ENCODE measurements at places on chromosomes 4 and X.

DNA sequence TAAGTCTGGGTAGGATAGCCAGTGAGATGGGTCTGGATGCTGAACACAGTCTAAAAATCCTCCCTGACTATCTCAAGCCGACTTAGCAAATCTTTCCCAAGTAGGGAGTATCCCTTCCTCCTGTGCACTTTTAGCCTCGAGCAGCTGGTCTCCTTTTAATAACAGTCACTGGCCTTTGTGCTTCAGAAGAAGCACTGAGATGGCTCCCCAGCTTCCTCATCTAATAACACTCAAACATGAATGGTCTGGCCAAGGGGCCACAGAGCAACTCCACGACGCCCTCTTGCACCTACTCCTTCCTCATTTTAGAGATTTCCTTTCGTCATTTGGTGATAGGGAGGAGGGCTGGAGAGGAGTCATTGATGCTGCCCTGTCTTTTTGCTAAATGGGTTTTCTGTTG is 78.8 kb upstream of the TMEM150C start:
- DNase-seq = no peak

DNA sequence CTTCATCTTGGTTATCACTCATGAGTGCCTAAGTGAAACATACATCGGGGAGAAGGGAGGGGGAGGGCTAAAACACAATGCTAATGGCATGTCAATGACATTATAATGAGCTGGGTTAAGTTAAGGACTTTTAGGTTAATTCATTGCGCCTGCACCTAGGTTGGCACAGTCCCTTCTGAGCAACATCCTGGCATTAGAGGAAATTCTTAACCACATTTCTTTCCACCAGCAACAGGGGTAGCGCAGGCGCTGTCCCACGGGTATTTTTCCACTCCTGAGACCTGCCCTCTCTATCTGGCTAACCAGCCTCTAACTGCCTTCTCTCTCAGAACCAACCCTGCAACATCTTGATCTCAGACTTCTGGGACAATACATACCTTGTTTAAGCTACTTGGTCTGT is 39.0 kb upstream of the PROM1 start:
- DNase-seq = no peak

DNA sequence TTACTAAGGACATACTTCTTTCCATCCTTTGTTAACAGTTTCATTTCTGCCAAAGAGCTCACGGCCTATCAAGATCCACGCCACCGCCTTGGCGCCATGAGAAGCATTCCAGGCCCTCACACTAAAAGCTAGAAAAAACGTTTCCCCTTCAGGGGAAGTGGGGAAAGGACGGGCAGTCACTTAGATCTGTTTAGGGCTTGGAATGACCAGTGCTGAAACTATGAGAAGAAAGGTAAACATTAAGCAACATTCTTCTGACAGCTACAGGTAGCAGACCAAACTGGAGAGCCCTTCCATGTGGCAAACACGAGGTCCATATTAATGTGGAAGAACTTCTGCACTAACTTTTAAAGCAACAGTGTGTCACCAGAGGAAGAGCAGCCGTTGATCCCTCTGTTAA is 146.7 kb downstream of the SH3KBP1 start:
- DNase-seq = no peak

DNA sequence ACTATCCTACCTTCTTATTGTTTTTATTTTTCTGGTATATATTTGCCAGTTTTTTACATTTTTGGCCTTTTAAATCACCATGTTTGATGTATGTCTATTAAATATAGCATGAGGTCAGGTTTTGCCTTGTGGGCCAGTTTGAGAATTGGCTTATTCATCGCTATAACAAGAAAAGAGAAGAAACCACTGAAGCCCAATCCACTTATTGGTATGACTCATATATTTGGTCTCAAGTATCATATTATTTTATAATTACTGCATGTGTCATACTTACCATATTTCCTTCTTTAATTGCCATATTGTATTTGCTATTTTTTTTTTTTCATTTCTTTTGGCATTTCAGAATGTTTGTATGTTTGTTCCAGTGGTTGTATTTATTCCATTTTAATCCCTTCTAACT is 99.3 kb downstream of the IRF2 start:
- DNase-seq = no peak

DNA sequence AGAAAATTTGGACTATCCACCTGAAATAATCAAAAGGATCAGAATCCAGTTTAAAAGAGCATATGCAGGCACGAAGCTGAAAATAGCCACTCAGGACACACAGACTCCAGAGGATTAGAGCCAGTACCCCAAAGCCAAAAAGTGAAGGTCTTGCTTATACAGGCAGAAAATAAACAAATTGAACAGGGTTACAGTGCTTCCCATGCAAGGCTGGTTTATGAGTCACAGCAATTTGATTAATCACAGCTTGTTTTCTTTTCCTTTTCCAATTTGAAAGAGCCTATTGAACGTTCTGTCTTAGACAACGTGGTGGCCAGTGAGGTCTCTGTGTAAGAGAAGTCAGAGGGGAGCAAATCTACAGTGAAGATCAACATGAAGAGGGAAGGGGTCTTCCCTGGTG is 10.2 kb downstream of the HGFAC start:
- no peak for DNase-seq

DNA sequence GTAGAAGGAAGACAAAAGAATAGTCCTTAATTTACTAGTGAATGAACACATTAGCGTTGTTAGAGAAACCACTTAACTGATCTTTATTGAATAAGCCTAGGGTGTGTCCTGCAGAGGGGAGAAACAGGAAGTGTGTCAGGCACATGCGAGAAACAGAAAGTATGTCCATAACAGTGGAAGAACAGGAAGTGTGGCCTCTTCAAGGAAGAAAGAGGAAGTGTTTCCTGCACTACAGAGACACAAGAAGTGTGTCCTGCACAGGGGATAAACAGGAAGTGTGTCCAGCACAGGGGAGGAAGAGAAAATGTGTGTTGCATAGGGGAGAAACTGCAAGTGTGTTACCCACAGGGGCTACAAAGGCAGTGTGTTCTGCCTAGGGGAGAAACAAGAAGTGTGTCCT is 539.6 kb upstream of the PRKX start:
- DNase-seq = no peak

DNA sequence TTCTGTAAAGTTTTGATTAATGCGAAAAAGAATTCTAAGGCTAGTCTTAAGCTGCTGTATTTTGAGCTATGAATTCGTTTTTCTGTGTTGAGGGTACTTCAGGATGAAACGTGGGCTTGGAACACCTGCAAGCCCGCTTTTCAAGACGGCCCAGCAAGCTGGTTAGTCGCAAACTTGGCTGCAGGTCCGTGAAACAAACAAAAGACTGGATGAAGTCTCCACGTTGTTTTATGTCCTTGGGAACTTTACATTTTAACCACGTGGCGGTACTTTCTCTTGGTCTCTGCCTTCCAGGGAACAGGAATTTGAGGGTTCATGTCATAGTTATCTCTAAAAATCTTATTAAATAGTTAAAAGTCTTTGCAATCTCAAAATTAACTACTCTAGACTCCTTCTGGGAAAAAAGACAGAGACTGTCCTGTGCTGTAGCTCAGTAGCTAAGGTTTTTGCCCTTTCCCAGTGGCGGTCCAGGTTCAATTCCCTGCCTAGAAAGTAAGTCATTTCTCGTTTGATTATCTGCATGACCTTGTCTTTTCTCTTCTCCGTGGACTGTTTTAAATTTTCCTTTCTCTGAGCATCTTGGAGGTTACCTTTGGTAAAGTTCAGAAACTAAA is 21.0 kb downstream of the TENM3 start:
- no peak for DNase-seq

- DNase-seq = no peak
These were observed 48.6 kb upstream of the GYPA start for GRCh38 chr4:144189121-144189520.

DNA sequence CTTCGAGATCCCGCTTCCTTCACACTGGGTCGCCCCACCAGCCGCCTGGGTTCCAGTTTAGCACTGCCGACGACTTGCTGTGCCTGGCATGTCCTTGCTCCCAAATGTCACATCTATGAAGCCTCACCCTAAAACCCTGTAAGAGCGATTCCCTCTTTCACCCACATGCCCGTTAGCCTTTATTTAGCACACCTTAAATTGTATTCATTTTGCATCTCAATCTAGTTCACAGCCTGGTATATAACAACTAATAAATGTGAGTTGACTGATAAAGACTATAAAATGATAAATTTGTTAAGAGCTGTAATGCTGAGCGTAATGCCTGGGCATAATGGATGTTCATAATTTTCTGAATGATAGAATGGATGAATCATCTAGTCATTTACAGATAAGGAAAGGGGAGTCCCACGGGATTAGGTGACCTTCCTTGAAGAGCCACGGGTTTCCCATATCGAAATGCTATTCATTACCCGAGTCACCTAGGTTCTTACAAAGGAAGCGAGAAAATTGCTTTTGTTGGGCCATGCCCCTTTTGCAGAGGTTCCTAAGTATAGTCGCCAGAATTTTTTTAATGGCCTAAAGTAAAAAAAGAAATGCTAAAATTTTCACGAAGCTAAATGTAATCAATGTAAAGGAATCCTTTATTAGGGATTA is 1.1 kb upstream of the AP1S2 start:
- peak; percentile 6 for DNase-seq

- no peak for DNase-seq
These were observed 103.5 kb upstream of the SRD5A3 start for GRCh38 chr4:55242506-55242905.

DNA sequence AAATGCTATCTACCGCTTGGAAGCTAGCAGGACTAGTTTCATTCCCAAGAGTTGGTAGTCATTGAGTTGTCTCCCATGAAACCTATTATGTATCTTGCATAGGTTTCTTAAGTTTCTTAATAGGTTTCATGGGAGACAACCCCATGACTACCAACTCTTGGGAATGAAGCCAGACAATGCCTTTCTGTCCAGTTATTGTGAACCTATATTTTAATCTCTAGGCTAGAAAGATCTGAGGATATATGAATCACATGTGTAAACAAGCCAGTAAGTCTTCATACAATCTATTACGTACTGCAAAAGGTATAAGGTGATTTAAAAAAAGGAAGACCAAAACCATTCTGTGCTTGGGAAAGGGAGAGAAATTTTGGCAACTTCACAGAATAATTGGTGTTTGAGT is 162.6 kb downstream of the INPP4B start:
- no peak for DNase-seq

DNA sequence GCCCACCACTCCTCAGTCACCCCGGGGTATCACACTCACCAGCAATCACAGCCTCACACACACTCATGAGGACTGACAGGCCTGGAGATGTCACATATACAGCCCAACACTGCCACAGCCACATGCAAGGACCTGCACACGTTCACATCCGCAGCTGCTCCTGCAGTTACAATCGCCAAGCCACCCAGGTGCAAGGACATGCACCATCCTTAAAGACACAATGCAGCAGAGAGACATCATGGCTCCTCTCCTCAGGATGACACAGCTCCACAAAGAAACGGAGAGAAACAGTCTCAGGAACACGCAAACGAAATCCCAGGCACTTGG is 1.1 kb downstream of the PCSK1N start:
- DNase-seq = no peak

DNA sequence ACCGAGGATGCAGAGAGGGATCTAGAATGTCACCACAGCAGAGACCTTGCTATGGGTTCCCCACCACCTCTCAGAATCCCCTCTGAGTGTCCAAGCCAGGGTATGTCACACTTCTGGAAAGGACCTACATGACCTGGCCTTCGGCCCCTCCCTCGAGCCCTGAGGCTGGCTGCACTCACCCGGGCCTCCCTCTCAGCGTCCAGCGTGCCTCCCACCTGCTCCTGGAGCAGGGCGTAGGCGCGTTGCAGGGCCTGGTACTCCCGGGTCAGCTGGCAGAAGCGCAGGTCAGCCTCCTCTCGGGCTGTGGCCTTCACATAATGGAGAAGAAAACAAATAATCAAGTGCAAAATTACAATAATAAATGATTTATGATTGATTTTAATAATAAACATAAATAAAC is 43.9 kb upstream of the C4orf50 start:
- DNase-seq = no peak

DNA sequence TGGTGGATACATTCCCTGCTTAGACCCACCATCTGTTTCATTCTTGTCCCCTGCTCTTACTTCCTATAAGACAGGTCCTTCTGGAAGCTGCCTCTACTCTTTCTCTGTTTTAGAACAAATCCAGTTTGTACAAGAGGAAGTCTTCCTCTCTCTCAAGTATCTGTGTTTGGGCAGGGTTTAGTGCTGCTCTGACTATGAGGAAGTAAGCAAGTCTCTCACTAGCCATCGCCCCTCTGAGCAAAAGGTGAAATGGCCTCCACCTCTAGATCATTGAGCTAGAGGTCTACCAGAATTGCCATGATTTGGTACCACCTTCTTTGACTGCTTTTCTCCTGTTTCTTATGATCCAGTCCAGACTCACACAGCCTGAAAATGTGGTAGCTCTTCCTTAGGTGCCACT is 8.4 kb downstream of the BTK start:
- DNase-seq = no peak

- DNase-seq = no peak
These were observed 61.7 kb upstream of the DCAF8L1 start for GRCh38 chrX:28042826-28043564.

DNA sequence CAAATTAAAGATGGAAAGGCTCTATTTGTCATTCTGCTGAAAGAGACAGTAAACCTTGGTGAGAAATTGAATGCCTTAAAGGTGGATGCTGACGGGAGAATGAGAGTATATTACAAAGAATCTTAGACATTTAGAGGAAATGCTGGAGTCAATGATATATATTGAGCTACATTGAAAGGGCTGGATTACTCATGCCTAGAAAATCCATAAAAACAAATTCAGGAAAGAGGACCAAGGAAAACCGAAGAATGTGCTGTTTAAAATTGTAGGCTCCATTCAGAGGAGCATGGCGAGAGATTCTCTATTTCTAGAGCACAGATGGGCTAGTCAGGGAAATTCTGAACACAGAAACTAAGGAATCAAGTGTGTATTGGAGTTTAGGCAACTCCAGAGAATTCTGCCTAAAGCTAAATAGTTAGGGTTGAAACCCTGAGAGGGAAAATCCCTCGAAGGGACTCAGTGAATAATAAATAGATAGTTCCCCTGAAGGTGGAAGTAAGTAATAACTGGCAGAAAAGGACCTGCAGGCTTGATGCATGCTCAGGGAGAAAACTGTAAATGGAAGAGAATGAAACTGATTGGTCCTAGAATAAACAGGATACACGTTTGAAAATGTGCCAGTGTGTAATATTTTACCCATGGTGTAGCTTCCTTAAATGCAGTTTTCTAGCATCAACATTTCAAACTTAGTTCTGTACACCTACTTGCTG is 1532.4 kb upstream of the TENM3 start:
- no peak for DNase-seq

DNA sequence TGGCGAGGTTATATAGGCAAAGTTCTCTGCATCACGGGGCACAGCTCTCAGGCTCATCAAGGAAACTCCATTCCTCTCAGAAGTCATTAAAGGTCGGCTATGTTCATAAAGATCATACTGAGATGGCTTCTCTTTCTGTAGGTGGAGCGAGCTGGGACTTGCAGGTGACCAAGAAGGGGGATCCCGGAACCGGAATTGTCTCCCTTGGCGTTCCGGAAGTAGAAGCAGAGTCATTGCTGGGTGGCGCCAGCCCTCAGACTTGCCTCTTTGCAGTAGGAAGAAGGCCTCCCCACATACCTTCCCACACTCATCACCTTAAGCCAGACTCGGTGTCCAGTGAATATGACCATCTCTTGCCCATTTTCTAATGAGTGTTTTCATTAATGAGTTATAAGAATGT is 17.9 kb upstream of the HPGD start:
- DNase-seq = no peak

- DNase-seq = peak; percentile 10
These were observed 752 bp upstream of the FGF5 start for GRCh38 chr4:80265571-80266252.

Measured in NCI-H1694 treated with DMSO at 0.1 percent for 48 hours (cell line).